ENCODE measurements at places on chromosomes 5 and 9. TPM values are rescaled to one million over a fixed set of nuclear protein-coding genes. Genes with fewer than 3 reads are reported as not detected.

CD74 gene
- 49.8 TPM for total RNA-seq

MYMK gene
- total RNA-seq = not detected

FSTL4 gene
- total RNA-seq = 1.4 TPM

GAS1 gene
- total RNA-seq = 6.1 TPM

TTC23L gene
- 2.2 TPM for total RNA-seq

RMRP gene
- total RNA-seq = 8,626 TPM

ISL1 gene
- 0.38 TPM for total RNA-seq

DDX4 gene
- not detected for total RNA-seq

SCGB3A2 gene
- total RNA-seq = 36.1 TPM

ORM1 gene
- not detected for total RNA-seq

ASB6 gene
- 19.8 TPM for total RNA-seq

HMCN2 gene
- total RNA-seq = 2.6 TPM

DNA sequence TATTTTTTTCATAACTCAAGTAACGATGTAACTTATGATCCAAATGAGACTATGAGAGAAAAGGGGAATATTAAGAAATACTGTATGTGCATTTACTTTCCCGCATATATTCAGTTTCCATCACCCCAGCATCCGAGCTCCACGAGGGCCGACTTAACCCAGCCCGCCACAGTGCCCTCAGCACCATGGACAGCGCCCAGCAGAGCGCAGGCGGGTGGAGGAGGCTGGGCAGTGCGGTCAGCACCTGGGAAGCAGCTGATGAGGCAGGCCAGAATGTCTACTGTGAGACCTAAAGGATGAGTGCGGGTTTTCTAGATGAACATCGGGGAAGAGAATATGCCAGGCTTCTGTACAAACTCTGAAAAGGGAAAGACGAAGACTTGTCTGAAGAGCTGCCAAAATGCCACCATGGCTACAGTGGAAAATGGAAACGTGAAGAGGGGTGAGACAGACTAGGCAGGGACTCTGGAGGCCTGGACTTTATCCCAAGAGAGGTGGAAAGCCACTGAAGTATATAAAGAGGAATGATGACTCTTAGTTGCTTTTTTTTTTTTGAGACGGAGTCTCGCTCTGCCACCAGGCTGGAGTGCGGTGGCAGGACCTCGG, 34.5 kb upstream of the MED27 start:
- peak; percentile 85 for DNase-seq
- no peaks in the 10 kb centered on the region for H3K36me3 ChIP-seq
- H3K27me3 ChIP-seq = no peaks in the 10 kb centered on the region
- H3K27ac ChIP-seq = no peak overlapping the region
- H3K4me3 ChIP-seq = no peak overlapping the region

DNA sequence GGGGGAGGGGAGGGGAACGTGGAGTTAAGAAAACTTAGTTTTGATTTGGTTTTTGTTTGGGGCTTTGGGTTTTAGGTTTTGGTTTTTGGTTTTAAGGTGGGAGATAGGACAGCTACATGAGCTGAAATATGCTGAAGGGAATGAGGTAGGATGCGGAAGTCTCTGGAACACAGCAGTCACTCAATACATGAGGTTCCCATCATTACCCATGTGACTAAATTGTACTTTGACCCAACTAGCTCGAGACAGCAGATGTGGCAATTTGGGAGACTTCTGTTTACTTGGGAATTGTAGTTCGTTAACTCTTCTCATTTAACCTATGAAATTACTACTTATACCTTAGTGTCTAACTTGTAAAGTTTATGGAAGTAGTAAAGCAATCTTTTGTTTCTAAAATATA, 124.2 kb downstream of the TLE1 start:
- H3K27ac ChIP-seq = no peak overlapping the region
- no peak for DNase-seq
- no peaks in the 10 kb centered on the region for H3K36me3 ChIP-seq
- H3K4me3 ChIP-seq = no peak overlapping the region

DNA sequence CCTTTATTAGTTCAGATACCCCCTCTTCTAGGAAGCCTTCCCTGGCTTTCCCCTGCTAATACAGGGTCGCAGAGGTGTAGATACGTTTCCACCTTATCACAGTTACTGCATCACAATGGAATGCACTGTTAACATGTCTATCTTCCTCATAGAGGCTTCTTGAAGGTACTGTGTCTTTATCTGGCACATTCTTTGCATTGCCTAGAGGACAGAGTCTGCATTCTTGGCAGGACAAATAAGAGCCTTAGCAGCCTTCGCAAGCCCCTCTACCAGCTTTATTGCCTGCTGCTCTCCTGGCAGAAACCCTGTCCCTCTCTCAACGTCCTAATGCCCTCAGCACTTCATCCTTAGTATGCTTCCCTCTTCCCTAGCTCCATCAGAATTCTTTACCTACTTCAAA, 31.6 kb downstream of the SLC1A3 start:
- H3K4me3 ChIP-seq = no peak overlapping the region
- H3K4me1 ChIP-seq = peaks cover 6% of the 10 kb centered on the region
- peaks cover 3% of the 10 kb centered on the region for H3K36me3 ChIP-seq
- no peak overlapping the region for H3K27ac ChIP-seq
- H3K27me3 ChIP-seq = no peaks in the 10 kb centered on the region

GRCh38 chr9:16410601-16411280, 459.7 kb downstream of the BNC2 start:
- H3K27ac ChIP-seq = no peak overlapping the region
- H3K36me3 ChIP-seq = no peaks in the 10 kb centered on the region
- no peak overlapping the region for H3K4me3 ChIP-seq
- no peak for DNase-seq
- peaks cover 14% of the 10 kb centered on the region for H3K4me1 ChIP-seq
- H3K27me3 ChIP-seq = no peaks in the 10 kb centered on the region

DNA sequence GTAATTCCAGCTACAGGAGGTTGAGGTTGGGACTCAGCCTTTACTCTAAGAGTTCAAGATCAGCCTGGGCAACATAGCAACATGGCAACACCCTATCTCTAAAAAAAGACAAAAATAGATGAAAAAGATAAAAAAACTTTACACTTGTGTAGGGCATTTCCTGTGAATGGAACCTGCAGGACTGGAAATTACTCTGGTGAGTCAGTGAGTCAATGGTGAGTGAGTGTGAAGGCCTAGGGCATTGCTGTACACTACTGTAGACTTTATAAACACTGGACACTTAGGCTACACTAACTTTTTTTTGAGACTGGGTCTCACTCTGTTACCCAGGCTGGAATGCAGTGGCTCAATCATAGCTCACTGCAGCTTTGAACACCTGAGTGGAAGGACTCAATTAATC, 19.5 kb upstream of the ARSI start:
- H3K4me1 ChIP-seq = no peaks in the 10 kb centered on the region
- no peak for DNase-seq

DNA sequence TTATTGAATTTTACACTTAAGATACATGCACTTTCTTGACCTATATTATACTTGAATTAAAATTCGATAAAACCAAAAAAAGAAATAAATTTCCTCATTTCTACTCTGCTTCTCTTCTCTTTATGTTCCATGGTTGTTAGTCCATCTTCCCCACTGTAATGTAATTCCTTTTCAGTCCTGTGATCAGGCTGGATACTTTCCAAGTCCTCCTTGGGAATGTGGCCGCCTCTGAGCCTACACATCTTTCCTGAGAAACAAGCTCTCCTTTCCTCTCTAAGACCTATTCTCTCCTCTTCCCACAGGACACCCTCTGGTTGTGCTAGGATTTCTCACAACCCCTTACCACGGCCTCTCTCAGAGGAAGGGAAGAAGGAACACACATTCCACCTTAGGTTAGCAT, 285.1 kb downstream of the DNAH5 start:
- H3K4me1 ChIP-seq = 0 out of 2 replicates have a peak, but pooled peaks cover 6% of the 10 kb centered on the region
- no peaks in the 10 kb centered on the region for H3K27me3 ChIP-seq
- no peak overlapping the region for H3K4me3 ChIP-seq

- no peaks in the 10 kb centered on the region for H3K36me3 ChIP-seq
- DNase-seq = no peak
- no peak overlapping the region for H3K4me3 ChIP-seq
- H3K4me1 ChIP-seq = no peaks in the 10 kb centered on the region
- H3K27me3 ChIP-seq = no peaks in the 10 kb centered on the region
Measured at GRCh38 chr5:16916262-16916878, 19.7 kb downstream of the MYO10 start.

DNA sequence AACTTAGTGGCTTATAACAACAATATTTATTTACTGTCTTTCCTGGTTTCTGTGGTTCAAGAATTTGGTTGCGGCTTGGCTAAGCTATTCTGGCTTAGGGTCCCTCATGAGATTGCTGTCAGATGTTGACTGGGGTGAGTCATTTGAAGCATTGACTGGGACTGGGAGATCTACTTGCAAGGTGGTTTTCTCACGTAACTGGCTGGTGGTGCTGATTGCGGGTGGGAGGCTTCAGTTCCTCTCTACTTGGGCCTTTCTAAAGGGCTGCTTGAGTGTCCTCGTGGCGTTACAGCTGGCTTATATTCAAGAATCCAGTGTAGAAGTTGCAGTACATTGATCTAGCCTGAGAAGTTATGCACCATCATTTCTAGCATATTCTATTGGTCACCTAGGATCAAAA, 218.5 kb upstream of the ELAVL2 start:
- no peak overlapping the region for H3K27ac ChIP-seq
- peaks cover 4% of the 10 kb centered on the region for H3K4me1 ChIP-seq
- DNase-seq = no peak
- H3K4me3 ChIP-seq = no peak overlapping the region
- H3K36me3 ChIP-seq = no peaks in the 10 kb centered on the region

GRCh38 chr5:2168601-2169429, 286.1 kb upstream of the IRX4 start:
- no peak overlapping the region for H3K27ac ChIP-seq
- H3K4me1 ChIP-seq = peaks cover 19% of the 10 kb centered on the region
- H3K27me3 ChIP-seq = no peaks in the 10 kb centered on the region
- no peak overlapping the region for H3K4me3 ChIP-seq
- DNase-seq = no peak

- DNase-seq = peak; percentile 39
- H3K27me3 ChIP-seq = no peaks in the 10 kb centered on the region
- H3K4me1 ChIP-seq = peaks cover 8% of the 10 kb centered on the region
- H3K4me3 ChIP-seq = no peak overlapping the region
Measured at GRCh38 chr9:27386571-27387091, 89.7 kb upstream of the EQTN start.

GRCh38 chr5:66507106-66507505, 89.1 kb upstream of the MAST4 start:
- no peak for DNase-seq
- H3K36me3 ChIP-seq = no peaks in the 10 kb centered on the region
- H3K4me3 ChIP-seq = no peak overlapping the region
- no peak overlapping the region for H3K27ac ChIP-seq

GRCh38 chr9:34262971-34263370, 66.1 kb downstream of the KIF24 start:
- H3K36me3 ChIP-seq = no peaks in the 10 kb centered on the region
- no peak overlapping the region for H3K27ac ChIP-seq
- DNase-seq = no peak
- H3K4me3 ChIP-seq = no peak overlapping the region
- no peaks in the 10 kb centered on the region for H3K27me3 ChIP-seq

DNA sequence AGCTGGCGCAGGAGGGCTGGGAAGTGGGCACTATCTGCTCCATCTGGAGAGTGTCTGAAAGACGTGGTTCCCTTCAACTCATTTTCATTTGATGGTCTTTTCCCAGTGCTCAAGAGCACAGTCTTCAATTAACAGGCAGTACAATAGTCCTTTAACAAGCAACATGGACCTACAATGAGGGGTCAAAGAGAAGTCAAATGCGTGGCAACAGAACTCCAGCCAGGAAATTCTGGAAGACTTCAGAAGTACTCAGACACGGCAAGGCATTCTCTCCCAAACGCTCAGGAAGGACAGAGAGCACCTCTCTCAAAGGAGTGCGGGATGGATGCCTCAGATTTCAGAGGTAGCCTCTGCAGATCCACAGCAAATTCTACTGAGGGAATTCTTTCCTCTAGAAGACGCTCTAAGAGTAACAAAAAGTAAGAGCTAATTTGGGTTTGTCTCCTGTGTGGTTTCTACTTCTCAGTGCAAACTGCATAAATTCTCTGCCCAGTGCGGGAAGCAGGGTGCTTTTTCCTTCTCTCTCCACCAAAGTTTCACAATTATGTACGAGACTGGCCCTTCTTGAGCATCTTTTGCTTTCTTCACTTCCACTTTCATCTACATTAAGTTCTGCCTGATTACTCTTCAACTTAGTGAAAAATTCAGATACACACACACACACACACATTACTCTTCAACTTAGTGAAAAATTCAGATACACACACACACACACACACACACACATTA, 56.4 kb downstream of the LHFPL2 start:
- H3K27ac ChIP-seq = no peak overlapping the region
- H3K4me1 ChIP-seq = peaks cover 21% of the 10 kb centered on the region
- peaks cover 4% of the 10 kb centered on the region for H3K36me3 ChIP-seq
- no peak overlapping the region for H3K4me3 ChIP-seq
- DNase-seq = peak; percentile 43

DNA sequence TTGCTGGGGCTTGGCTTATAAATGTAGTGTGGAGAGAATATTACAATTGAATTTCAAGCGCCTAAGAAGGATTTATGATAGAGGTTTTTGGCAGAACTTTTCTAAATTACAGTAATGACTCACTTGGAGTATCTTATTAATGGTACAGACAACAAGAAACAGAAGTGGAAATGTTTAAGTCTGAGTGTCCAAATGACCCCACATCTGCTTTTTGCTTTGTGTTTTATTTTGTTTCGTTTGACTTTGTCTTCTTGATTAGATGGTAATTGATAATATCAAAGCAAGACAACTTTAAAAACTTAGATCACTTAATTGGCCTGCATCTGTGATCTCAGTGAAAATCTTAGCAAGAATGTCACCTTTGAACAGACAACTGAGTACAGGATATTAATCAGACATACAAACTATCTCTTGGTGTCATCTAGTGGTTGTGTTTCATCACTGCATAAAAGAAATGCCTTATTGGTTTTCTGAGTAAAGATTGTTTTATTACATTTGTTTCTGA, 577.4 kb downstream of the ISL1 start:
- H3K27me3 ChIP-seq = no peaks in the 10 kb centered on the region
- H3K4me3 ChIP-seq = no peak overlapping the region
- no peak for DNase-seq
- H3K4me1 ChIP-seq = no peaks in the 10 kb centered on the region
- H3K36me3 ChIP-seq = no peaks in the 10 kb centered on the region

DNA sequence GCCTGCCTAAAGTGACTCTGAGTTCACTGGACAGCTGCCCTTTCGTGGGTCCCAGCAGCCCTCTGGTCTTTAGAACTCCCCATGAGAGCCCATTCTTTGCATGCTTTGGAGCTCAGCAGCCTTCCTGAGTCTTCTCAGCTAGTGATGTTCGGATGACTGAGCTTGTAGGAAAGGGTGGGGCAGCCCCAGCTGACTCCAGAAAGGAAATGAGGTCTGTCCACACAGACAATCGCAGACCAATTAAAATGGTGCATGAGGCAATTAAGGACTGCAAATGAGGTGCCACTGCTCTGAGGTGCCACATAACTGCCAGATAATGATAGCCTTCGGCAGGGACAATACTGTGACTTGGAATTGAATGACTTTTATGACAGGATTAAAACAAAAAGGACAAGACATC, 25.4 kb upstream of the TOMM5 start:
- no peak overlapping the region for H3K27ac ChIP-seq

- no peak overlapping the region for H3K4me3 ChIP-seq
- H3K27ac ChIP-seq = no peak overlapping the region
- H3K4me1 ChIP-seq = no peaks in the 10 kb centered on the region
- no peaks in the 10 kb centered on the region for H3K27me3 ChIP-seq
- DNase-seq = peak; percentile 3
Measured at GRCh38 chr5:85843535-85843934, 774.2 kb upstream of the COX7C start.

All from GM23338 (cell line).